ENCODE measurements at places on chromosomes 3 and 15.

DNA sequence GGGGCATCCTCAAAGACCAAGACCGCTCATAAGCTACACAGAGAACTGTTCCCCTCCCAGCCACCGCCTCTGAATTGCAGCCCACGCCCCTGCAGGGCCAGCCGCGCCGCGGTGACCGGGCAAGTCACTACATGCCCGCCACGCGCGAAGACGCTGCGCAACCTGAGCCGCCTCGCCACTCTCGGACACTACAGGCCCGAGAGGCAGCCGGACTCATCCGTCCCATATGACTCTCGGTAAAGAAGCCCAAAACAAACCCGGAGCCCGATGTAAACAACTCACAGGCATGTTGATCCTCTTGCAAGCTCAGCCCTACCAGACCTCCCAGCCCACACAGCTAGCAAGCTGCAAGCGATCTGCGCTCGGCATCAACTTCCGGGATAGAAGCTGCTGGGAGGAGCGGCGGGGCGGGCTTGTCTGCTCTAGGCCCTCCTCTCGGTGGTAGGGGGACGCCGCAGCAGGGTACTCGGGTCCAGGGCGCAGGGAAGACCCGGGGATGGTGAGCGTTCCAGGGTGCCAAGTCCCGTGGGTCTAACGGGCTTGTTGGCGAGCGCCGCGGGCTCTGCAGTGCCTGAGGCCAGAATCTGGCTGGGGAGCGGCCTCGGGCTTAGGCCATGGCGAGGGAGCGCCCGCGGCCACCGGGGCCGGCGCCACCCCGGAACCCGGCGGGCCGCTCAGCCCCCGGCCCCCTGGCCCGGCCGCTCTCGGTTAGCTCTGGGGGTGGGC lies at the start of gene RPS27L:
Gene RPS27L, minus strand, starts transcription at position 360 of the 726 bp plus-strand sequence. Its CDS starts 72 bp downstream, at position 288.
- DNase-seq: peak; percentile 96

- DNase-seq: no peak
Measured at GRCh38 chr15:85402195-85402881, 21.9 kb downstream of the AKAP13 start.

DNA sequence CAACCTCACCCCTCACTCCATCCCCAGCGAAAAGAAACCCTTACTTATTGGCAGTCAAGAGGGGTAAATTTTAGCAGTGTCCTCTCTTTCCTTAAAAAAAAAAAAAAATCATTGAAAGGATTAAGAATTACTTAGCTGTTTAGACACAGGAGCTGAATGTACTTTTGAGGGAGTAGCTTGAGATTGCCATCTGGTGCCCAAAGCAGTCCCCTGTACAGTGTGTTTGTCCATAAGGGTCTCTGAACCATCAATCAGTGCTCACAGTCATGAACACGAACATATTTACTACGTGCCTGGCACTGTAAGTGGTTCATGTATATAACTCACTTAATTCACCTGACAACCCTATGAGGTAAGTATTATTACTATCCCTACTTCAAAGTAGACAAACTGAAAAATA lies 463.5 kb downstream of the RAP2B start:
- DNase-seq: no peak

DNA sequence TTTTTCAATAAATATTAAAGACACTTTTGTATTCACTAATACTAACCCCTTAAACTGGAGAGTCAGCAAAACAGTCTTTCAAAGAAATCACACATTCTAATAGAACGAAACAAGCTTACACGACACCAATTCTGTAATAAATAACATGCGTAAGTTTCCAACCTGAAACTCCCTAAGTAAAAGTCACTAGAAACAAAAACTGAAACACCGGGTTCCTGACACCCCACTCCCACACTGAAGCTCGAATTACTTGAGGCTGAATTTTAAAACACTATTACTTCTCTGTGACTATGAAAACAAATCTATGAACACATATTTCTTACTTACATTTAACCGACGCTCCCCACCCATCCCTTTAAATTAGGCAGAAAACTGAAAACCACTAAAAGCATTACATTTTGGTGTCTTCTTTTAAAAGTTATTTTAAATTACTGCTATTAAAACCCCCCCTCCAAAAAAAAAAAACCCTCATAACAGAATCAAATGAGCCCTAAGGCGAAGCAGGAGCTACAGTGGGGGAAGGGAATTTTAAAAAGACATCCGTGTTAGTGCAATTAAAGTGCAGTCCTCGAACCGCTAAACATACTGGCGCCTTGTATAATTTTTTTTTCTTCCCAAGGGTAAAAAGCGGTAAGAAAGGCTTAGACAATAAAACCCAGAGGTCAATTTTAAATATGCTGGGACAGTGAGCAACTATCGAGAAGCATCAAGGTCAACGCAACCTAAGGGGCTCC lies 878 bp downstream of the SPPL2A start:
- DNase-seq: peak; percentile 75

DNA sequence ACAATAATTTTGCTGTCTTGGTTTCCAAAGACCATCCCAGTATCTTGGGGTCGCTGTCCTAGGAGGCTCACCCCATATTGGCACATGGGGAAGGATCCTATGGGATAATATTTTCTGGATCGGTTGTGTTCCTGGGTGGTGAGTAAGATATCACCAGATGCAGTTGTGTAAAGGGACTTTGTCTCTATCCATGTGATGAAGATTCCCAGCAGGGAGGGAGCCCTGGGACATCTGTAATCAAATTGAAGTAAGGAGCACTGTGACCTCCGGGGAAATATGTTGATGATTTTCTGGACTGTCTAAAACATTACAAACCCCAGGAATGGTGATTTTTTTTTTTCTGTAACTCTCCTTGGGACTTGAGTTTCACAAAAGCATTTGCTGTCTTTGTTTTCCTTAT lies 36.2 kb upstream of the LRTM1 start:
- no peak for DNase-seq

DNA sequence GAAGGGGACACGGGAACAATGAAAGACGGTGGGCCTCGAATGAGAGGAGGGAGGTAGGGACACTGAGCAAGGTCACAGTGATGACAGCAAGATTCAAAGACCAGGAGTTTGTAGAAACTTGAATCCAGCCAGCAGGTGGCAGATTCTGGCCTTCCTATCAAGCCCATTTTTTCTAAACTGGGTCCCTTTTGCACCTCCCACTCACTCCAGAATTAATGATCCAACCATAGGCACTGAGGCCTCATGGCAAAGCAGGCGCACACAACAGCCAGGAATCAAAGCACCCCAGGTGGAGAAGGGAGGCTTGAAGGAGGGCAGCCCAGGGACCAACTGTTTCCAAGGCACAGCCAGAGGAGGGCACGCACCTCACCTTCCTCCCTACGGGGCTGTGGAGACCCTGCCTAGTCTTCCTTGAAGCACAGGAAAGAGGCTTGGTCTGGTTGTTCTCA lies 90.2 kb downstream of the ANP32A start:
- DNase-seq: peak; percentile 53

- DNase-seq: no peak
Measured at GRCh38 chr3:11536936-11537612, 106.6 kb downstream of the VGLL4 start.

GRCh38 chr3:111668888-111669488 lies 73.8 kb upstream of the ZBED2 start:
- DNase-seq: peak; percentile 54

All from GM12865 (cell line).